ENCODE measurements at places on chromosomes 5 and 9. TPM values are rescaled to one million over a fixed set of nuclear protein-coding genes. Genes with fewer than 3 reads are reported as not detected.

- no peak for DNase-seq
These were observed 134.8 kb downstream of the UGCG start for GRCh38 chr9:112031400-112031799.

- DNase-seq: no peak
These were observed 1793.0 kb upstream of the ACO1 start for GRCh38 chr9:30591461-30591860.

DNA sequence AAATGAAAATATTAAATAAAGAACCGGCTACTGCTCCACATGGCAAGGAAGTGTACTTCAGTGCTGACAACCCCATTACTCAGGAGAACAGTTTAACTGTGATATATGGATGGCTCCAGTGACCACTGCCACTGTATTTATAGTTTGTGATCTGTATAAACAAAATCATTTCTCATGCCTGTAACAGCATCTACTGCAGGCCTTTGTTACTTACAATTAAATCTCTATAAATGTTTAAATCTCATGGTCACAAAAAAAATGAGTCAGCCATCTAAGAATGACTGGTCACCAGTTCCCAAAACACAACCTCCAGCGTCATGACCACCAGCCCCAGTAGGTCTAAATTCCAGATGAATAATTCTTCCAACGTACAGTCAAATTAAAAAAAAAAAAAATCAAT lies 24.6 kb downstream of the SERINC5 start:
- DNase-seq: peak; percentile 53

DNA sequence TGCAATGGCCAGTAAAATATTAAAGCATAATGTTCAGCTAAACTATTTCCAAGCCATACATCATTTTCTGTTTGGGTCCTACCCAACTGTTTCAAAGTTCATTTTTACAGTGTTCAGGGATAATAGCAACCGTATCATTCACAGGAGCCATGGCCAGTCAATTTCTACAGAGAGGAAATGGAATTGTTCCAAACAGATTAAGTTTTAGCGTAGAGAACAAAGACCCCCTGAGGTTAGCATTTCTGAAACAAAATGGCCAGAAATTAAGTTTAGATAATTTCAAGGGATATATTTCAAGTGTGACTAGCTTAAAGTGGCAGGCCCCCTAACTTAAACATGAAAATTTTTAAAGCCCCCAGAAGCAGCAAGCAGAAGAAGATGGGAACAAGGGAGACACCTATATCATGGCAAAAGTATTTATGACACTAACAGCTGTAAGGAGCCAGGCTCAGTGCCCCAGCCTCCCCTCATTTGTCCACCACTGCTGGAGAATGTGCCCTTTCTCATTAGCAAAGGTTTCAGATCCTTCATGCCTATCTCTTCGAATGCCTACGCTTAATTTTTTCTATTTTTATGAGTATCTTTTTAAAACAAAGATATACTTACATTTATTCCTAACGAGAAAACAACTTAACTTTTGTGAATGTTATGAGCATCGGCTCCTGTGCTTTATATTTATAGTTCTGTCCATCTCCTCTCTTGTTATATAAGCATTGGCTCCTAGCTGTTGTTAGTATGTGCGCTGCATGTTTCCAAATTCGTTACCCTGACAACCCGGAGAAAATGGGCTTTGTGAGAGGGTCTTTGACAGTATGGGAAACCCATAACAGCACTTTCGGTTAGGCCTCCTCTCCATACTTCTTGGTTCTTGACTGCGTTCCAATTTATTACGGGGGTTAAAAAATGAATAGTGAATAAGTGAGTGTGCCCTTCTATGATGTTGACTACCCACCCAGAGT lies 116.3 kb downstream of the MED27 start:
- no peak for DNase-seq

DNA sequence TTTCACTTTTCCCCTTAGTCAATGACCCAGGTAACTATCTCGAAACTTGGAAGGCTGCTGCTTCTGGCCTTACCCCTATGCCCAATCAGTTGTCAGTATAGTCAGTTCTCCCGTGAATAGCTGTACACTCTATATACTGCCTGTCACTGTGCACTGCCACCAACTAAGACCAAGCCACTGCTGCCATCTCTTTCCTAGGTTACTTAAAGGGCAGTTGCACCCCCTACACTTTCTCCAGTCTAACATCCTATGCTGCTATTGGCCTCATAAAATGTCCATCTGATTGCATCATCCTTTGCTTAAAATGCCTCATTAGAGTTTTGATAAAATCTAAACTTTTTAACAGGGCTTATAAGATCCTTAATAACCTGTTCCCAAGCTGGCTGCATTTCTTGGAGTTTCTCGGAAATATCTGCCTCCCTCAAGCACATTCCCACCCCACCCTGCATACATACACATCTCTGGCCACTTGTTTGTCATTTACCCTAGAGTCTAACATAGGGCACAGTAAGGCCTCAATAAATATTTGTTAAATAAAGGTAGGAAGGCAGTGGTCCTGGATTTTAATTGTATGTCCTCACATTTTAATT lies 32.8 kb upstream of the TNFAIP8 start:
- peak; percentile 71 for DNase-seq

GRCh38 chr5:124454081-124454480 lies 292.4 kb downstream of the ZNF608 start:
- no peak for DNase-seq

- DNase-seq: peak; percentile 61
These were observed 17.5 kb upstream of the NREP start for GRCh38 chr5:111774525-111774924.

GRCh38 chr5:78968781-78969180 lies 16.3 kb downstream of the ARSB start:
- no peak for DNase-seq

- no peak for DNase-seq
These were observed 3.6 kb upstream of the FST start for GRCh38 chr5:53476531-53477480.

DNA sequence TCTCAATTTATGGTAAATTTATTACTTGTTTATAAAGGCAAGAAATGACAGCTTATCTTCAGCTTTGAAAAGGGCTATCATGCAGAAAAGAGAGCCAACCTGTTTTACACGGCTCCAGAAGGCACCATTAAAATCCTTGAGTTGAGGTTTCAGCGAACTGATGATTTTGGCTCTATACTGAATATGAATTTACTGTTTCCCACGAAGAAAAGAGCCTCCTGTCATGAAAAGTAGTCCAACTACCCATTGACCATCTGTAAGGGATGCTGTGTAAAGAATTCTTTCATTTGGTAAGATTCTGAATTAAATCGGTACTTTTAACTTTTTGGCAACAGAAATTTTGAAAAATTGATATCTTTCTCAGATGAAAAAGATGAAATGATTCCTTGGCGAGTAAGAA lies 657.6 kb upstream of the ZNF608 start:
- no peak for DNase-seq

GRCh38 chr5:29800752-29801151 lies 1392.7 kb upstream of the CDH6 start:
- no peak for DNase-seq

- peak; percentile 0 for DNase-seq
These were observed 109.5 kb downstream of the TAF11L14 start for GRCh38 chr5:17743580-17744435.

- DNase-seq: peak; percentile 83
These were observed 39.2 kb downstream of the TTC1 start for GRCh38 chr5:160048131-160048530.

GRCh38 chr5:37665272-37665671 lies 174.6 kb downstream of the GDNF start:
- DNase-seq: no peak

- DNase-seq: no peak
These were observed 55.4 kb downstream of the SEMA4D start for GRCh38 chr9:89442501-89442978.

DNA sequence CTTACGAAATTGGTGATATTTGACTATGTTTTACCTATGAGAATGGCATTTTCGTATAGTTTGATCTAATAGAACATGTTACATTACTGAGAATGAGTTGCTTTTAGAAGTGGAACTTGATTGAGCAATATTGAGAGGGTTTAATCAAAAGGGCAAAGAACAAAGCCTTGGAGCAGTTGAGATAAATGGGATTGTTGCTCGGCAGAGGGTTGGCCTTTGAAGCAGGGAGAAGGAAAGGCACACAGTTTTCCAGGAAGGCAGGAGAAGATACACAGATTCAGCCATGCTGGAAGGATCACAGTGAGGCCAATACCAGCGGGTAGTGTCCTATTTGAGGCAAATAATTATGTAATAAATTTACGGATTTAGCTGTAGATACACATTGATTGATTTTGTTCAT lies 19.5 kb downstream of the MAN2A1 start:
- no peak for DNase-seq

Gene FOXD4L4
- 0.09 TPM for total RNA-seq

Gene GABRA1
- total RNA-seq: not detected

Measured in fibroblast of the aortic adventitia (primary cell).